ENCODE measurements at places on chromosomes 2 and 18.

GRCh38 chr2:183260527-183260926 is 136.3 kb downstream of the NUP35 start:
- ATAC-seq, result no peak

DNA sequence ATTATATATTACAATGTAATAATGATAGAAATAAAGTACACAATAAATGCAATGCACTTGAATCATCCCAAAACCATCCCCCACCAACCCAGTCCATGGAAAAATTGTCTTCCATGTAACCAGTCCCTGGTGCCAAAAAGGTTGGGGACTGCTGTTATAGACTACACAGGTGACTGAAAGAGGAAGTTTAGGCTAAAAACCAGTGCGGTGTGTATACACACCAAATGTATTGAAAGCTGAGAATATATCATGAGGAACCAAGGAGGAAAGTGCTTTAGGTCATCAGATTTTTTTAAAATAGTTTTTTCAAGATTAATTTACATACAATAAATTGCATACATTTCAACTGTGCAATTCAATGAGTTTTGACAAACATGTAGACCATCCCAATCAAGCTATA is 20.5 kb upstream of the C1D start:
- no peak for ATAC-seq

DNA sequence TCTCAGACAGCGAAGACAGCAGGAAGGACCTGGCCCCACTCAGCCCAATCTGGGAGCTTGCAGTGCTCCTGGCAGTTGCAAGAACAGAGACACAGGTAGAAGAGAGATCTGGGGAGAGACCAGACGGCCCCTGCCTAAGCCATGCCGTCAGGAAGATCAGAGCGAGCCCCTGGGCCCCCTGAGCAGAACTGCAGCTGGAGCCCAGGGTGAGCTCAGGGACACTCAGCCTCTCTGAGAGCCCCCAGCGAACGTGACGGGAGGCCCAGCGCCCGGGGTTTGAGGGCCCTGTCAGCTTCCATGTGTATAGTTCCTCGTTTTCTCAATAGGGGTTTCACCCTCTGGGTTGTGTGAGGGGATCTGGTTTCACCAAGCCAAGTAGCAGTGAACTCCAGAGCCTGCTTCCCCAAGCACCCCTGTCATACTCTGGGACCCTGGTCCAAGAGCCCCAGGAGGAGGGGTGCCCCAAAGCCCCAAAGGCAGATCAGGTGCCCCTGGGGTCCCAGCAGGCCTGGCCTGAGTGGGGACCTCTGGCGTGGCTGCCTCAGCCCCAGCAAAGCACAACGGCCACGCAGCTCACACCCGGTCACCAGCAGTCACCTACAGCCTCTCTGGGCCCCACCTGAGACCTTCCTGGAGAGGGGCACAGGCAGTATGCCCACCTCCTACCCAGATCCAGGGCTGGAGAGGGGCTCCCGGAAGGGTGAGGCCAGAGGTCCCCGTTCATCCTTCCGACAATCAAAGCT is 431.3 kb upstream of the MYT1L start:
- no peak for ATAC-seq

DNA sequence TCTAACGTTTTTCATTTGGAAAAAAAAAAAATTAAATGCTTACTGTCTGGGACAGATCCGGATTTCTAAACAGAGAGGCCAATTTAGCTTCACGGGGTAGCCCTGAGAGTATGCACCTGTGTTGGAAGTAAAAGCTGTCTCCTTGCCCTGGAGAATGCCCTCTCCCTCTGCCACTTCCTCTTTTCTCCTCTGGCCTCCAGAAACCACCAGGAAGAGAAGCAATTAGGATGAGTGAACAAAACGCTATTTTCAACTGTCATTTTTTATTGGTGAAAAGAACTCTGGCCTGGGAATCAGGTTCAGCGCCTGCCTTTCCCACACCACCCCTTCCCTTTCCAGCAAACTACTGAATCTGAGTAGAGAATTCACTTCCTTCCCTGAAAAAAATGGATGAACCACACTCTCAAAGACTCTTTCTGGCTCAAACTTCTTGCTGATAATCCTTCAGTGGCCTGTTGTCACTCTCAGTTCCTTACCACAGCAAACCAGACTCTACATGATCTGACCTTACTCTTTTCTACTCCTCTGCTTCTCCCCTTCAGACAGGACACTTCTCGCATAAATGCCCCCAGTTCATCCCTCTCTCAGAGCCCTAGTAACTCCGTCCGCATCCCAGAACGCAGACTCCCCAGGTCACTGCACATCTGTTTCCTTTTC is 29.8 kb downstream of the KLF7 start:
- peak; percentile 11 for ATAC-seq

GRCh38 chr18:77967791-77968190 is 718.1 kb downstream of the GALR1 start:
- ATAC-seq, result no peak

DNA sequence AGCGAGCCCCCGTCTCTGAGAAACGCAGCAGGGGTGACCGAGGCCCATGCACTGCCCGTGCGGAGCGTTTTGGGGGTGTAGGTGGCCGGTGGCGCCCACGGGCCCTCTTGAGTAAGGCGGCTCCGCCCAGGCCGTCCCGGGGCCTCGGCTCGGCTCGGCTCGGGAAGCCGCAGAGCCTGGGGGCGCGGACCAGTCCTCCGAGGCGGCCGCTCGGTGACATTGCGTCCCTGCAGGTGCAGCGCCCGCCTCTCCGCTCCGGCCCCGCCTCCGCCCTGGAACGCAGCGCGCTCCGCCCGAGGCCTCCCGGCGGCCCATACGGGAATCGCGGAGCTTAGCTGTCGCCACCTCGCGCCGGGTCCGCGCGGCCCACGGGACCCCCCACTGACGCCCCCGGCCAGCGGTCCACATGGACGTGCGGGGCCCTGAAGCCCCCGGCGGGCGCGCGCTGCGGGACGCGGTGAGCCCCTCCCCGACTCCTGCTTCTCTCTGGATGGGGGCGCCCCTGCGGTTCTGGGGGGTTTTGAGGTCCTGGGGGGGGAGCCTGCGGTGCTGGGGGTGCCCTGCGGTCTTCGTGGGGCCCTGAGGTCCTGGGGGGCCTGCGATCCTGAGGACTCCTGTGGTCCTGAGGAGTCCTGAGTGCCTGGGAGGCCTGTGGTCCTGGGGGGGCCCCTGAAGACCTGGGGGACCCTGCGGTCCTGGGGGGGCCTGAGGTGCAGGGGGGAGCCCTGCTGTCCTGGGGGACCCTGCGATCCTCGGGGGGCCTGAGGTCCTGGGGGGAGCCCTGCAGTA is at the start of gene HSBP1L1:
Gene HSBP1L1, plus strand, starts transcription at position 314 of the 789 bp plus-strand sequence. Its CDS starts 93 bp downstream, at position 407.
- ATAC-seq, result peak; percentile 86

DNA sequence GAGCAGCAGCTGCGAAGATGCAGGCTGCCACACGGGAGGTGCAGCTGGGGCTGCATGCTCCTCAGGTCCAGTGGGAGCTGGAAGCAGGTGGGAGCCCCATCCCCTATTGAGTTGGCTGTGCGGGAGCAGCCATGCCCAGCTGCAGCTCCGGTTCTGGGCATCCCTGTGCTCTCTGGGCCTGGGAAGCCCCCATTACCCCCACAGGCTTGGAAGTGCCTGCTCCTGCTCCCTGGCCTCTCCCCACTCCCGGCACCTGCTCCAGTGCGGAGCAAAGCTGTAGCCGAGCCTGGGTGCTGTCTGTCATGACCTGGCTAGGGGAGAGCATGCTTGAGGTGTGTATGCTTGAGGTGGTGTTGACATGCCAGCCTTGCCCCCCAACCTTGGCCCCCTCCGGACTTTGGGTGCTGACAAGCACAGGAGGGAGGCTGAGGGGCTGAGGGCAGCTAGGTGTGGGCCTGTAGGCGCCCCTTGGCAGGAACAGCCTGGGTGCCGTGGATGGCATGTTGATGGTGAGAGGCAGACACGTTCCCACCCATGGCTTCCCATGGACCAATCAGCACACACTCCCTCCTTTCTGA is 21.5 kb downstream of the ANKRD29 start:
- ATAC-seq, result no peak

GRCh38 chr2:148813603-148814065 is 61.4 kb upstream of the KIF5C start:
- ATAC-seq, result no peak

GRCh38 chr2:66813525-66813924 is 378.6 kb downstream of the MEIS1 start:
- ATAC-seq, result no peak

GRCh38 chr2:85246348-85246747 is 81.4 kb downstream of the TGOLN2 start:
- ATAC-seq, result peak; percentile 46

GRCh38 chr2:29796446-29796845 is 124.9 kb downstream of the ALK start:
- ATAC-seq, result no peak
